ENCODE measurements at places on chromosomes 5 and 9. TPM values are rescaled to one million over a fixed set of nuclear protein-coding genes. Genes with fewer than 3 reads are reported as not detected.

STC2 gene
- total RNA-seq = 25.5 TPM

ADGRD2 gene
- 0.26 TPM for total RNA-seq

UNC5A gene
- total RNA-seq = 4.1 TPM

GRCh38 chr5:126683912-126684311, 83.2 kb downstream of the PHAX start:
- no peak for DNase-seq

DNA sequence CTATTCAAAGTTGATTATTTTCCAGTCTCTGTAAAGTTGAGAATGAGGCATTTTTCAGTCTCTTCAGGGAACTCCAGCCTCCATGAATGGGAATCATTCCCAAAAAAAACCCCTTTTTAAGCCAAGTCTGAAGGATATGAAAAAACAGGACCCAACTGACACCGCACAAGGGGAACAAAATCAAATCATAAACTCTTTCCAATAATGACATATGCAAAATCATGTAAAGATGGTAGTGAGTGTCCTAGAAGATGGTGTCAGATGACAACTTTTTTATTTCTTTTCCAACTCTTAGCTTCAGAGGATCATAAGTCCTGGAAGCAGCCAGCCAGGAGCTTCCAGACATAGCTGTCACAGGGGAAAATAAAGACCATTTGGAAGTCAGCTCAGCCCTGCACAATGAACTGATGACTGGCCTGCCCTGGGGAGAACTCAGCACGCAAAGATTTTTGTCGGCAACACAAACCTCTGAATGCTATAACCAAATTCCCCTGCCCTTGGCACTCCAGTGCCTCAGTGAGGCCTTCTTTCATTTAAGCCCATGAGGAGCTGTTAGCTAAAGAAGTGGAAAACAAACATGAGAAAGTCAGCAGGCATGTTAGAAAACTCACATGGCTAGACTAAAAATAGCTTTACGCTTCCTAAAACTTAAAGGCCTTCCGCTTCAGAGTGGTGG, 85.4 kb downstream of the SLC1A3 start:
- DNase-seq = no peak

GRCh38 chr9:81666123-81666522, 23.2 kb downstream of the TLE1 start:
- DNase-seq = no peak

Measured in Caki2 (cell line).